Activated naive CD4-positive, alpha-beta T cell treated with anti-CD3 and anti-CD28 coated beads, Interleukin-2, amount 50 U/mL, for 72 hours (primary cell): ENCODE measurements at places on chromosomes 3 and 15.
A peak's percentile ranks its signal among the peaks of the same experiment; 100 is the strongest.

GRCh38 chr3:53550005-53550620 lies 55.7 kb downstream of the CACNA1D start:
- DNase-seq: no peak

- no peak for DNase-seq
Observed at GRCh38 chr15:61687124-61687523, 373.1 kb downstream of the VPS13C start.

DNA sequence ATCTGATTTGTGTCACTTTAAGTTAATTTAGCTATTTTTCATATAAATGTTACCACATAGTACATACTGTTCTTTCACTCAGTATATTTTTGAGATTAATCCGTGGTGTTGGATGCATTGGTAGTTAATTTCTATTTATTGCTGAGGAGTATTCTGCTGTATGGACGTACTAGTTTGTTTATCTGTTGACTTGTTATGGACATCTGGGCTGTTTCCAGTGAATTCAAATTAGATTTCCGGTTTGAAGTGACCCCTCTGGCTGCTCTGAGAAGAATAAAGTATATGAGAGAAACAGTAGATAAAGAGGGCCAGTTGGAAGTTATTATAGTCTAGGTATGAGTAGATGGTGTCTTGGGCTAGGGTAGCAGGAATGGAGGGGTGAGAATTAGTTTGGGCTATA lies 15.6 kb downstream of the KAT2B start:
- no peak for DNase-seq

GRCh38 chr15:71397377-71397776 lies 282.1 kb downstream of the THSD4 start:
- no peak for DNase-seq

DNA sequence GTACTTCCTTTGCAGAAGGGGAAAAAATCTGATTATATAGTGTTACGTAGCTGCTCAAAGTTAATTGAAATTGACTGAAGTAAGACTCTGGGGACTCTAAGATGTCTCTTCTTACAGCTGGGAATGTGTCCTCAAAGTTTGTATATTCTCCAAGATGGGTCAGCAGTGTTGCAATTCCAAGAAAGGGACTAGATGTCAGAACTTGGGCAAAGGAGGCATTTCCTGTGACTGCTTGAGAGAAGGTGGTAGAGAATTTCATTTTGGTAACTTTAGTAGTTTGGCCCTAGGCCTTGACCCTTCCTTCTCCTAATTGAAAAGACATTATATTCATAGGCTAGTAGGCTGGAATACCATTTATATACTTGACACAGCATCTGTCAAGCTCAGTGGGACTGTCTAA lies 33.9 kb downstream of the PTPRG start:
- no peak for DNase-seq

GRCh38 chr3:107772016-107772415 lies 249.3 kb downstream of the BBX start:
- no peak for DNase-seq

GRCh38 chr15:87145696-87146095 lies 1066.0 kb downstream of the AGBL1 start:
- no peak for DNase-seq

GRCh38 chr15:68510558-68510957 lies 68.2 kb upstream of the CORO2B start:
- no peak for DNase-seq

GRCh38 chr3:184786280-184786941 lies 25.6 kb upstream of the VPS8 start:
- DNase-seq: peak; percentile 16

DNA sequence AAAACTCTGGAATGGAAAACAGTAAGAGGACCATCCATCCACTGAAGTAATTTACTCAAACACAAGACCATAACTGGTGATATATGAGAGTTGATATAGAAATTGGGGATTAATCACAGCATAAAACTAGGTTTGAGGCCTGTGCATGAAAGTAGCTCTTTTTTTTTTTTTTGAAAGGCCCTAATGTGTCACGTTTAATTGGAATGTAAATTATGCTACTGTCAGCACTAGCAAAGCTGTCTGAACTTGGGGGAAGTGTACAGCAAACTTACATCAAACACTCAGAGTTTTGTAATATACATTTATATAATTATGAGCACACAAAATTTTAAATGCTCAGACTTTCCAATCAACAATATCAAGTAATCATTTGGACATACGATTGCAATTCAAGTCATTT lies 154.1 kb downstream of the GREM1 start:
- DNase-seq: no peak
